Kidney tubule cell (primary cell): ENCODE measurements at places on chromosomes 12 and 14.

DNA sequence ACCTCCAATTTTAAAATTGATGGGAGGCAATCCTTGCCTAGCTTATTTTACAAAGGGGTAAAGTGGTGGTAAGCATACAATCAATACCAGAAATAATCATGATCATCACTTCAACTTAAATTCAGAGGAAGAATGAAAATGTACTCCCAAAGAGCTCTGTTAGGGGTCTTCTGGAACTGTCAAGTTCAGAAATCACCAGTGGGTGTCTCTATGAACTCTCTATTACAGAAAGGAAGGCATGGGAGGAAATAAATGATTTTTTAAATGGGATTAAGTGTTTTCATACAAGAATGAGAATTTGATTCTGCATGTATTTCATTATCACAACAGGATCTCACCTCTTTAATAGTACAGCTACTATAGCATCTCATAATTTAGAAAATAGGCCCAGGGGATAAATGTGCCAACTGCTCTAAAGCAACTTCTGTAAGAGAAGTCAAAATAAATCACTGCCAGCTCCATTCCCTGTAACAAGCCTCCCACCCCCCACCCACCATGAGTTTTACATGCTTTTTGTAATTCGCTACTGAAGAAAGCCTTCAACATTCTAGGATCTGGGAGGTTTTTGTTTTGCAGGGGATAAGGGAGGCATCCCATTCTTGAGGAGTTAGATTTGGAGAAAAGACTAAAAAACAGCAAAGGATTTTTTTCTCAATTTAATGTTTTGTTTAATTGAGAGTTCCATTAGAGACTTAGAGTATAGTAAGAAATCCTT lies 9.7 kb downstream of the DCP1B start:
- no peak for DNase-seq

GRCh38 chr12:57126061-57126460 lies 2.2 kb upstream of the LRP1 start:
- DNase-seq, result no peak

GRCh38 chr14:34324363-34324795 lies 137.7 kb downstream of the SPTSSA start:
- DNase-seq, result peak; percentile 46

- no peak for DNase-seq
Observed at GRCh38 chr12:115232455-115233156, 548.6 kb upstream of the TBX3 start.

GRCh38 chr12:29565727-29566126 lies 68.2 kb upstream of the OVCH1 start:
- DNase-seq, result no peak

- DNase-seq, result peak; percentile 95
Observed at GRCh38 chr12:1760566-1761382, 59.6 kb upstream of the LRTM2 start.

DNA sequence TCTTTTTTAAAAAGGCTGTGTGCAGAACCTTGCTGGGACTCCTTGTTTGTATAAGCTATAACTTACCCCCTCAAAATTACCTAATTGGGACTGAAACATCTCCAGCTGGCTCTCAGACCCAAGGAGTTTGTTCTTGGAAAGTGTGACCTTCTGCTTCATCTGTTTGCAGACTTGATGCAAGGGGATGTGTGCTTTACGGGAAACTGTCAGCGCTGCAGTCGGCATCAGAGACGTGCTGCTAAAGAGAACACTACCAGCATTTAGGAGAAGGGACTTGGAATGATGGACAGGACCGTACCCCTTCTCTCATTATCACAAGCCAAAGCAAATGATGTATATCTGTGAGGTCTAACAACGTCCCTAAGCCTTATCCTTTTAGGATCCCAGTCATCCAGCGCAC lies 174.2 kb upstream of the PARP11 start:
- no peak for DNase-seq

- DNase-seq, result no peak
Observed at GRCh38 chr14:101216366-101217079, 313.0 kb upstream of the RTL1 start.

DNA sequence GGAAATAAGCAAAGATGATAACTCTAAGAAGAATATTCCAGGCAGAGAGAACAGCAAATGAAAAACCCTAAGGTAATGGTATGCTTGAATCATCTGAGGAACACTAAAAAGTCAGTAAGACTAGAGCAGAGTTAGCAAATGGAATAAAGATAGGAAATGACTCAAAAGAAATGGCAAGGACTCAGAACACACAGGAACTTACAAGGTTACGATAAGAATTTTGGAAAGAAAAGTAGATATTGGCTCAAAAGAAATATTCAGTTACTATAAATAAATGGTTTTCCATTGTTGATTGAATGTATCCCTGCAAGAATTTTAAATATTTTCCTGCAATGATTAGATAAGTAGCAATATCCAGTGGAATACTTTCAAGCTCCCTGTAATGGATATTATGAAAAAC lies 705.8 kb downstream of the C12orf50 start:
- DNase-seq, result no peak

GRCh38 chr12:77785211-77785610 lies 45.5 kb upstream of the NAV3 start:
- DNase-seq, result no peak

- no peak for DNase-seq
Observed at GRCh38 chr12:7210642-7211151, 21.2 kb downstream of the PEX5 start.

DNA sequence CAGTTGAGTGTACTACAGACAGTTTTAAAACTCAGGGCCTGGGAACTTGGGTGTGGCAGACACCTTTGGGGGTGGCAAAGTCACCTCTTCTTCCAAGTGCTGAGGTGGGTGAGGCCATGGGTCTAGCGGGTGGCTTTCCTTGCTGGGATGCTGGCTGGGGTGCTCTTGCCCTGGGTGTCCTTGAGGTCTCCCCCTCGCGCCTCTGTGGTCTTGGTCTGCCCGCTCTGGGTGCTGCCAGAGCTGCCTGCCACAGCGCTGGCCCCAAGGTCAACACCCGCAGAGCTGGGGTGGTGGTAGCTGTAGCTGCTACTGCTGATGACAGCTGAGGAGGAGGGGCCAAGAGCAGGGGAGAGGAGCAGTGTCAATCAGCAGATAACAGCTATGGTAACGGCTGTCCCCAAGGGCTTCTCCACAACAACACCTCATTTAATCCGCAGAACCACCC lies 6.8 kb downstream of the KRT74 start:
- DNase-seq, result no peak

- no peak for DNase-seq
Observed at GRCh38 chr14:96660667-96661066, 136.5 kb upstream of the VRK1 start.

GRCh38 chr12:93387780-93388179 lies 10.1 kb downstream of the NUDT4 start:
- peak; percentile 65 for DNase-seq

GRCh38 chr12:15227004-15227679 lies 5.9 kb upstream of the RERG start:
- peak; percentile 61 for DNase-seq
